ENCODE measurements at places on chromosomes 2 and 18. TPM values are rescaled to one million over a fixed set of nuclear protein-coding genes. Genes with fewer than 3 reads are reported as not detected.

Gene ABCB11
- total RNA-seq: 0.32 TPM

- no peak overlapping the region for H3K27ac ChIP-seq
- H3K36me3 ChIP-seq: no peaks in the 10 kb centered on the region
- H3K4me1 ChIP-seq: no peaks in the 10 kb centered on the region
- no peak for DNase-seq
These were observed 152.0 kb upstream of the RAB6C start for GRCh38 chr2:129827311-129828090.

DNA sequence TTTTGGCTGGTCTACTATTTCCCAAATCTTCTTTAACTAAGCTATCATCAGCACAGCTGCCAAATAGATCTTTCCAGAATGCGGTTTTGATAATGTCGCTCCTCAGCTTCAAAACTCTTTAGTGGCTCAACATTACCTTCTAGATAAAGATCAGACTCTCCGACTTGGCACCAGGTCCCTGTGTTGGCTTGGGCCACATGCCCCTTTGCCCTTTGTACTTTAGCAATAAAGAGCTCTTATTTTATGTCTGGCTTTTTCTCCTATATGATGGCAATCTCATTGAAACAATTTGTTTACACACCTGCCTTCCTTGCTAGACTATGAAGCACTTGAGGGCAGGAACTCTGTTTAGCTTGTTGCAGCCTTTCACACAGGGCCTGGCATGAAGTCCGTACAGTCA is 128.9 kb upstream of the GATA6 start:
- no peak overlapping the region for H3K27ac ChIP-seq
- no peaks in the 10 kb centered on the region for H3K27me3 ChIP-seq
- H3K4me3 ChIP-seq: no peak overlapping the region

GRCh38 chr2:219169930-219170654 is at the start of gene SLC23A3:
TSS of gene SLC23A3 (minus strand) at chr2:219170029. CDS start at chr2:219169984, 45 bp downstream.
- no peak within 1 kb of the TSS for H3K4me3 ChIP-seq
- H3K4me1 ChIP-seq: peaks cover 22% of the 10 kb centered on the region
- no peaks in the 10 kb centered on the region for H3K36me3 ChIP-seq

Gene IL37
- total RNA-seq: not detected

DNA sequence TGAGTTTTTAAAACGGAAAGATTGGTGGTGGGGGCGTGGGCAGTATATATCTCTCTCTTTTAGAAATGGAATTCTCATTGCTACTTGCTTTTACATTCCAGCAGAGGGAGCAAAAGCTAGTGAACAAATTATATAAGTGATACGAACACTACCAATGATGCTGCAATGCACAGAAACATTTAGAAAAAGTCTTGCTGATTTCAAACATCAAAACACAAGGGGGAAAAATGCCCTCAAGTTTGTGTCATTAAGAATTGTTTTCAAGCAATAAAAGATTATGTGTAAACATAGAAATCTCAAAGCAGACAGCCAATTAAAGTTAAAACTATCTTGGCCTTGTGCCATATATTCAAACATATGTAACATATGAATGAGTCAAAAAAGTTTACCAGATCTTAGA is 296.3 kb upstream of the KCNJ3 start:
- no peak for DNase-seq
- H3K4me1 ChIP-seq: no peaks in the 10 kb centered on the region
- H3K36me3 ChIP-seq: no peaks in the 10 kb centered on the region
- no peak overlapping the region for H3K27ac ChIP-seq

- no peak overlapping the region for H3K4me3 ChIP-seq
- no peak overlapping the region for H3K27ac ChIP-seq
- no peaks in the 10 kb centered on the region for H3K4me1 ChIP-seq
- DNase-seq: no peak
These were observed 301.5 kb upstream of the MGAT5 start for GRCh38 chr2:133952420-133952819.

Gene TMEM163
- 4.5 TPM for total RNA-seq

DNA sequence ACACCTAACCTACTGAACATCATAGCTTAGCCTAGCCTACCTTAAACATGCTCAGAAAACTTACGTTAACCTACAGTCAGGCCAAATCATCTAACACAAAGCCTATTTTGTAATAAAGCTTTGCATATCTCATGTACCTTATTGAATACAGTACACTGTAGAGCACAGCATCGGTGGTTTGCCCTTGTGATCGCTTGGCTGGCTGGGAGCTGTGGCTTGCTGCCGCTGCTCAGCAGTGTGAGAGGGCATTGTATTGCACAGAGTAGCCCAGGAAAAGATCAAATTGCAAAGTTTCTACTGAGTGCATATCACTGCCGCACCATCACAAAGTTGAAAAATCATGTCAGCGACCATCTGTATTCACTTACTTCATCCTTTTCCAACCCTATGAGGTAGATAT is 62.3 kb upstream of the NCK2 start:
- no peaks in the 10 kb centered on the region for H3K36me3 ChIP-seq
- no peak for DNase-seq
- H3K27ac ChIP-seq: no peak overlapping the region
- no peaks in the 10 kb centered on the region for H3K27me3 ChIP-seq

DNA sequence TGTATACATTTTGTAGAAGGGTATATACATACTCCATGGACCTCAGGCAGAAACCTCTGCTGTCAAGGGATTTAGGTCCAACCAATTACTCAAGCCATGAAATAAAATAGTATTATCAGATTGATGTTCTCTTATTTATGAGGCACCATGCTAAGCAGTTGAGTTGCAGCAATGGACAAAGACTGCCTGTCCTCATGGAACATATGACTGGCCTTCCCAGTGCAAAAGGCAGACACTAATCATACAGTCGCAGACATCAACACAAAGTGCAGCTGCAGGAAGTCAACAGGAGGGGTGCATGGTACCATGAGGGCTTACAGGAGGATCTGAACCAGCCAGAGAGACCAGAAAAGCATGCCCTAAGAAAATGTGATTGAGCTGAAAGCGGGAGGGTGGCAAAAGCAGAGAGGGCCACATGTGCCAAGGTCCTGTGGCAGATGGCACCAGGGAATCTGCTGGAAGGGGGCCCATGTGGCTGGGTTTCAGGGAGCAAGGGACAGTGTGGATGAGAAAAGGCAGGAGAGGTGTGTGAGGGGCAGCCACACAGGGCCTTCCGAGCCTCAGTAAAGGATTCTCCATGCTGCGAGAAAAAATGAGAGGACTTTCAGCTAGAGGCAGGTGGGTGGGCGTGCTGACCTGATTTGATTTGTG is 61.4 kb upstream of the RNF152 start:
- peaks cover 4% of the 10 kb centered on the region for H3K4me1 ChIP-seq
- no peaks in the 10 kb centered on the region for H3K36me3 ChIP-seq
- H3K4me3 ChIP-seq: no peak overlapping the region
- no peak for DNase-seq
- H3K27ac ChIP-seq: no peak overlapping the region

Gene SLC9A4
- total RNA-seq: not detected

GRCh38 chr2:8855010-8855409 is 17.6 kb upstream of the KIDINS220 start:
- H3K4me3 ChIP-seq: no peak overlapping the region
- no peak for DNase-seq
- H3K27ac ChIP-seq: no peak overlapping the region
- H3K4me1 ChIP-seq: no peaks in the 10 kb centered on the region
- H3K27me3 ChIP-seq: no peaks in the 10 kb centered on the region
- no peaks in the 10 kb centered on the region for H3K36me3 ChIP-seq

GRCh38 chr18:55844382-55844781 is 256.4 kb upstream of the TCF4 start:
- H3K4me3 ChIP-seq: no peak overlapping the region
- H3K27ac ChIP-seq: no peak overlapping the region
- H3K36me3 ChIP-seq: no peaks in the 10 kb centered on the region
- no peak for DNase-seq

DNA sequence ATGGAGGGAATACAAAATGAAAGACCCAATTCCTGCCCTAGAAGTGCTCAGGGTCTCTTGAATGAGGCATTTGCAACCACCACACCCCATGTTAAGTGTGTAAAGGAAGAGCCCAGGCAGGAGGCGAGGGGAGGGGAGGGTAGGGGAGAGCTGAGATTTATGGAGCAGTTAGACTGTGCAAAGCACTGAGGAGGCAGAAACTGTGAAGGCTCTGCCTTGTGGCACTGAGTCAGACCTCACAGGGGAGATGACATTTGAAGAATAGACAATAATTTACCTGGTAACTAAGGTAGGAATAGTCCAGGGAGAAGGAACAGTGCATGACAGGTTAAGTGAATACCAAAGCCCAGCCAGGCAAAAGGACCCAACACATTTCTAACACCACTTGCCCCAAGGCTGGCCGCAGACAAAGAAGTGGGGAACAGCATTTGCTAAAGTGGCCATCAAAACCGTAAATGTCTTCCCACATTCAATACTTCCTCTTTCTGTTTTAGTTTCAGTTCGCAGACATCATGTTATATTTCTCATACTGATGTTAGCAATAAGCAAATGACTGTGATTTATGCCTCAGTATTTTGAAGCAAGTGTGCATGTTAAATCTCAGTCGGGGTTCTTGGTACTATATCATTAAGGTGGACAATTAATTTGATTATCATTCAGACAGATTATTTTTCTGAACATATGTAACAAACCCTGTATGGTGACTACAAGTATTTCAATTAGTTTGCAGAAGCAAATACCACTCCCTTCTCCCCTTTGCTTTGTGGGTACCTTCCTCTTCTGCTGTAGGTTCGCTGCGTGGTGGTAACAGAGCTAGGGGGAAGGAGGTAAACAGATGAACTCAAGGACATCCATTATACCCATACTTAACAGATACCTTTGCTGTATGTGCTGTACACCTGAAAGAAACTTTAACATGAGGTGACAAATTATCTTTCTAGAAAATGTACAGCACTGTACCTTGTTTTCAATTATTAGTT is 27.5 kb downstream of the CDH20 start:
- H3K27me3 ChIP-seq: no peaks in the 10 kb centered on the region
- no peak for DNase-seq
- H3K4me3 ChIP-seq: no peak overlapping the region
- no peaks in the 10 kb centered on the region for H3K4me1 ChIP-seq
- no peaks in the 10 kb centered on the region for H3K36me3 ChIP-seq
- H3K27ac ChIP-seq: no peak overlapping the region

Gene FBXO48
- 2.5 TPM for total RNA-seq

DNA sequence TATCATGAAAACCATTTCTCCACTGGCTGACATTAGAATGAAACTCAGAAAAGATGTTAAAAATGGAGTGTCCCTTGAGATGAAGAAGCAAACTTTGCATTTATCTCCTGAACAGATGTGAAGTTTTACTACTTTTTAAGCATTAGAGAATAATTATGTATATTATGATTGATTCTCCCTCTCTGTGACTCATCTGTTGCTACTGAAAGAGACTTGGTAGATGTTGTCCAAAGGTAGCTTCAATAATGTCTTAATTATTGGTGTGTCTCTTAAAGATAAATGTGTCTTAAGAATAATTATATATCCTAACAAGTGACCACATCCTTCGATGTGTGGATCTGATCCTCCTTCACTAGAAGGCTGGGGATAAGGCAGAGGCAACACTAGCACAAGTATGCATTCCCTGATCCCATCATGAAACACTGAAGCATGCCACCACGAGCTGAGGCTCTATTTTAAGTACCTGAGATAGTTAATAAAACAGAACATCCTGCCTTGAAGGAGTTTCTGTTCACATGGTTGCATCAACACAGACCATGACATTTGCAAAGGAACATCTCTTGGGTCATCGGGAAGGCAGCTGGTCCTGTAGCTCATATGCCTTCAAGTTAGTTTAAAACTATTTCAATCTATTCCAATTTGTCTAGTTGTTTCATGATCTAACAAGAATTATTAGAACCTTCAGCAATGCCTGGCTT is 15.5 kb downstream of the RND3 start:
- H3K27ac ChIP-seq: no peak overlapping the region
- no peaks in the 10 kb centered on the region for H3K4me1 ChIP-seq
- no peaks in the 10 kb centered on the region for H3K36me3 ChIP-seq
- H3K27me3 ChIP-seq: no peaks in the 10 kb centered on the region
- no peak overlapping the region for H3K4me3 ChIP-seq

GRCh38 chr2:189131991-189132390 is 47.6 kb downstream of the COL5A2 start:
- H3K27me3 ChIP-seq: no peaks in the 10 kb centered on the region
- H3K4me3 ChIP-seq: no peak overlapping the region
- H3K36me3 ChIP-seq: no peaks in the 10 kb centered on the region
- H3K27ac ChIP-seq: no peak overlapping the region

Gene PELI1
- 56.9 TPM for total RNA-seq

- H3K27ac ChIP-seq: no peak overlapping the region
- no peak for DNase-seq
- no peaks in the 10 kb centered on the region for H3K27me3 ChIP-seq
- H3K36me3 ChIP-seq: no peaks in the 10 kb centered on the region
These were observed 478.5 kb upstream of the GYPC start for GRCh38 chr2:126177479-126177878.

GRCh38 chr18:45448871-45449270 is 166.4 kb upstream of the SLC14A2 start:
- no peak overlapping the region for H3K27ac ChIP-seq
- no peaks in the 10 kb centered on the region for H3K36me3 ChIP-seq
- no peaks in the 10 kb centered on the region for H3K27me3 ChIP-seq

GRCh38 chr2:231866450-231866849 is 59.7 kb downstream of the NPPC start:
- H3K4me3 ChIP-seq: no peak overlapping the region
- no peak overlapping the region for H3K27ac ChIP-seq
- no peaks in the 10 kb centered on the region for H3K4me1 ChIP-seq
- H3K36me3 ChIP-seq: no peaks in the 10 kb centered on the region
- H3K27me3 ChIP-seq: no peaks in the 10 kb centered on the region
- no peak for DNase-seq

- no peaks in the 10 kb centered on the region for H3K4me1 ChIP-seq
- peak; percentile 56 for DNase-seq
These were observed 61.4 kb downstream of the FAM168B start for GRCh38 chr2:131031875-131032274.

GRCh38 chr2:40458271-40458794 is 6.4 kb upstream of the SLC8A1 start:
- H3K4me3 ChIP-seq: no peak overlapping the region
- no peak overlapping the region for H3K27ac ChIP-seq
- H3K27me3 ChIP-seq: no peaks in the 10 kb centered on the region
- DNase-seq: no peak
- no peaks in the 10 kb centered on the region for H3K4me1 ChIP-seq
- no peaks in the 10 kb centered on the region for H3K36me3 ChIP-seq

DNA sequence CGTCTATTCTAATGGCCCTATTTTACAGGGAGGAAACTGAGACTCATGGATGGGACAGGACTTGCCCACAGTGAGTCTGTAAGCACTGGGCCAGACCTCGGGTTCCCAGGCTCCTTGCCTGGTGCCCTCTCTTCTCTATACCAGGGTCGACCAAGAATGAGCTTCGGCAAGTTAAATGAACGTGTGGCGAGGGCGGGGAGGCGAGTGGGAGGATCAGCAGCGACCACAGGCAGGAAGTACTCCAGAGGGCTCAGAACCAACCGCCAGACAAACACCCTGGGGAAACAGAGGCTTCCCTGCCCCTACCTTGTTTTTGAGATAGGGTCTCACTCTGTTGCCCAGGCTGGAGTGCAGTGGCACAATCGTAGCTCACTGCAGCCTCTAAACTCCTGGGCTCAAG is 177.7 kb upstream of the SMAD2 start:
- no peak overlapping the region for H3K4me3 ChIP-seq
- H3K4me1 ChIP-seq: no peaks in the 10 kb centered on the region
- H3K36me3 ChIP-seq: no peaks in the 10 kb centered on the region
- no peaks in the 10 kb centered on the region for H3K27me3 ChIP-seq

- no peak for DNase-seq
- no peaks in the 10 kb centered on the region for H3K36me3 ChIP-seq
- H3K27ac ChIP-seq: no peak overlapping the region
- H3K4me1 ChIP-seq: no peaks in the 10 kb centered on the region
- no peaks in the 10 kb centered on the region for H3K27me3 ChIP-seq
- H3K4me3 ChIP-seq: no peak overlapping the region
These were observed 33.0 kb upstream of the BOD1L2 start for GRCh38 chr18:57113799-57114420.

GRCh38 chr2:38499548-38500282 is 103.0 kb downstream of the HNRNPLL start:
- H3K4me1 ChIP-seq: peaks cover 21% of the 10 kb centered on the region
- DNase-seq: no peak
